Neuronal stem cell (in vitro differentiated cells): ENCODE measurements at places on chromosomes 5 and 9.

DNA sequence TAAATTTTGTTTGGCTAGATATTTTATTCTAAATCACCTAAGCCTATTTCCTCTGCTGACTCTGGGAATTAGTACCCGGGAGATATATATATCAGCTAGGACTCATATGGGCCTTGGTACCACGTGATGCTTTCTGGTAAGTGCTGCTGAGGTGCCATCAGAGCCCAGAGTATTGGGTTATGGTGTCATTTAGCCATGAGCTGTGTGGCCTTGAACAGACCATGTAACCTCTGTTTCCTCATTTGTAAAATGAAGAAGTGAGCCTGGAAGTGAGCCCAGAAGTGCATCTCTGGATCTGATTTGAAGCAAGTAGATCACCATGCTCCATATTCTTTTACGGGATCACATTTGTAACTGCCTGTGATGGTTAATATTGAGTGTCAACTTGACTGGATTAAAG lies 126.1 kb downstream of the GPBP1 start:
- no peak overlapping the region for H3K27ac ChIP-seq
- no peaks in the 10 kb centered on the region for H3K36me3 ChIP-seq
- DNase-seq, result no peak
- H3K4me3 ChIP-seq, result no peak overlapping the region
- H3K27me3 ChIP-seq, result no peaks in the 10 kb centered on the region

- no peak overlapping the region for H3K27ac ChIP-seq
- no peaks in the 10 kb centered on the region for H3K27me3 ChIP-seq
- H3K36me3 ChIP-seq, result no peaks in the 10 kb centered on the region
- no peak for DNase-seq
- H3K4me1 ChIP-seq, result no peaks in the 10 kb centered on the region
Measured at GRCh38 chr9:926976-927375, 49.5 kb upstream of the DMRT3 start.

- no peaks in the 10 kb centered on the region for H3K27me3 ChIP-seq
- H3K4me1 ChIP-seq, result no peaks in the 10 kb centered on the region
- DNase-seq, result no peak
Measured at GRCh38 chr5:40278881-40279280, 400.8 kb upstream of the PTGER4 start.

- peaks cover 13% of the 10 kb centered on the region for H3K36me3 ChIP-seq
- no peaks in the 10 kb centered on the region for H3K27me3 ChIP-seq
- no peak for DNase-seq
- no peak overlapping the region for H3K4me3 ChIP-seq
- no peaks in the 10 kb centered on the region for H3K4me1 ChIP-seq
- no peak overlapping the region for H3K27ac ChIP-seq
Measured at GRCh38 chr9:113228130-113228665, 6.9 kb downstream of the SLC31A1 start.

DNA sequence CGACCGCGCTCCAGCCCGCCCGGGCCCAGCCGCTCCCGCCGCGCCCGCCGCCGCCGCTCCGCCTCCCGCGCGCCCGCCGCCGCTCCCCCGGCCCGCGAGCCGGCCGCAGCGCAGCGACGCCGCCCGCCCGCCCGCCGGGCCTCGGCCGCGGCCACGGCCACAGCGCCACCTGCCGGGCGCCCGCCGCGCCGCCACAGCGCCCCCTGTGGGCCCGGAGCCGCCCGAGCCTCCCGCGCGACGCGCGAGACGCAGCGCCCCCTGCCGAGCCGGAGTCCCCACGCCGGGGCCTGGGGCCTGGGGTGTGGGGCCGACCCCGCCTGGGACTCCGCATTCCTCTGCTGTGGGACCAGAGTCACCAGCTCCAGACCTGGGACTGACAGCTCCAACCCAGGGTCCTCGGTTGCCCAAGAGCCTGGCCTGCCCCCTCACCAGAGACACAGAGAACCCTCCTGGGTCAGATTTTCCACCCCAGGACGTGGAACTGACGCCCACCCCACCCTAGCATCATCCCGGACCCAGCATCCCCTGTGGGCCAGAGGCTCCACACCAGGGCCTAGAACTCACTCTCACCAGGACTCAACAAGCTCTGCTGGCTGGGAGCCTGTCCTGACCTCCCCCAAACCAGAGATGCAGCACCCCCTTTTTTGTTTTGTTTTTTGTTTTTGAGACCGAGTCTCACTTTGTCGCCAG lies at the start of gene RAPGEF1:
Gene RAPGEF1 (minus strand): TSS at position 118 of the 690 bp plus-strand sequence. CDS start 246 bp downstream, outside the sequence.
- no peaks in the 10 kb centered on the region for H3K27me3 ChIP-seq
- H3K4me3 ChIP-seq, result peak within 1 kb of the TSS; percentile 87
- peak; percentile 47 for DNase-seq
- H3K4me1 ChIP-seq, result peaks cover 6% of the 10 kb centered on the region
- no peak within 1 kb of the TSS for H3K27ac ChIP-seq

GRCh38 chr5:176296-176823 lies 14.9 kb upstream of the LRRC14B start:
- DNase-seq, result no peak
- no peak overlapping the region for H3K27ac ChIP-seq
- no peak overlapping the region for H3K4me3 ChIP-seq
- peaks cover 32% of the 10 kb centered on the region for H3K36me3 ChIP-seq
- H3K27me3 ChIP-seq, result no peaks in the 10 kb centered on the region
- peaks cover 8% of the 10 kb centered on the region for H3K4me1 ChIP-seq

- DNase-seq, result no peak
- peaks cover 2% of the 10 kb centered on the region for H3K4me1 ChIP-seq
- no peak overlapping the region for H3K4me3 ChIP-seq
- no peaks in the 10 kb centered on the region for H3K36me3 ChIP-seq
- no peaks in the 10 kb centered on the region for H3K27me3 ChIP-seq
Measured at GRCh38 chr5:67730917-67731474, 484.6 kb upstream of the PIK3R1 start.

- no peaks in the 10 kb centered on the region for H3K4me1 ChIP-seq
- no peak overlapping the region for H3K4me3 ChIP-seq
- no peaks in the 10 kb centered on the region for H3K27me3 ChIP-seq
- no peak overlapping the region for H3K27ac ChIP-seq
- H3K36me3 ChIP-seq, result no peaks in the 10 kb centered on the region
- no peak for DNase-seq
Measured at GRCh38 chr5:39519566-39520231, 94.9 kb upstream of the DAB2 start.

DNA sequence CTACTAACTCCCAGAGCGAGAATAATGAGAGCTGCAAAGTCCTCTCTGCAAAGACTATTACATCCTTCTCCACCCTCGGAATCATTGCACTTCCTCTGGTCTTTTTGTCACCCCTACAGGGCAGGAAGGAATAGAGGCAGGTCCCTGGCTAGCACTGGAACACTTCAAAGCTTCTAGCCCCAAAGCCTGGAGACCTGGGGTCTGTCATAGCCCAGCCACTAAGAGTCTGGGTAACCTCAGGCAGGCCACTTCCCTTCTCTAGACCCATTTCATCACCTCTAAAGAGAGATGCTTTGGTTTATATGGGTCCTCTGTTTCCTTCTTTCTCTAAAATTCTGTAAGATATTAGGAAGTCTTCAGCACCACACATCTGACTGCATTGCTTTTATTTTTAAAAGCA lies 6.7 kb downstream of the ADRB2 start:
- no peak for DNase-seq
- peaks cover 5% of the 10 kb centered on the region for H3K27me3 ChIP-seq
- H3K36me3 ChIP-seq, result no peaks in the 10 kb centered on the region

DNA sequence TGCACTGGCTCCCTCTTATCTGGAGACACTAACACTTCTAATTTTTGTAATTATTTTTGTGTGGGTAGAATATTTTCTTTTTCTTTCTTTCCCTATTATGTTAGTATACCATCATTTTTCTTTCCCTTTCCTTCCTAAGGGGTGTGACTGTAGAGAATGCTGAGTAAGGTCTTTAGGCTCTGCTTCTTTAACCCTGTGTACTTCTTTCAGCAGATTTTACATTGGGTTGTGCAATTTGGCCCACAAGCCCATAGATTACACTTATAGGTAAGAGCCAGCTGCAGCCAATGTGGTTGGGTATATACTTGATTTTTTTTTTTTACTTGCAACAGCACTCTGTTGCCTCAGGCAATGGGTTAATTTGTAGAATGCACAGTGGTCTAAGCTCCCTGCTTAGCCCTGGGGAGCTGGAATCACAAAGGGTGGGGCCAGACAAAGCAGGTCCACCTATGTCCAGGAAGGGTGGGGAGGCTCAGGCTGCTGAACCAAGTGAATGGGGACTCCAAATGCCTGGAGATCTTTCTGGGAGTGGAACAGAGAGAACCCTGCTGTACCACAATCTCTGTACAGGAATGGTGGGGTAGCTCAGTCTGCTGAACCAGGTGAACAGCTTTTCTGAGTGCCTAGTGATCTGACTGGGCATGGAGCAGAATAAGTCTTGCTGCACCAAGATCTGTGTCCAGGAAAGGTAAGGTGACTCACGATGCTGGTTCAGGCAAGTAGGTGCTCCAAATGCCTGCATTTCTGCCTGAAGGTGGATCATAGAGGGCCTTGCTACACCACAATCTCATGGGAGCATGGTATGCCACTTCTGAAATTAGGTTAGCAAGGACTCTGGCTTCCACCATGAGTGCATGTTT lies 64.9 kb downstream of the SLC25A46 start:
- H3K4me3 ChIP-seq, result no peak overlapping the region
- no peaks in the 10 kb centered on the region for H3K4me1 ChIP-seq
- no peak overlapping the region for H3K27ac ChIP-seq

DNA sequence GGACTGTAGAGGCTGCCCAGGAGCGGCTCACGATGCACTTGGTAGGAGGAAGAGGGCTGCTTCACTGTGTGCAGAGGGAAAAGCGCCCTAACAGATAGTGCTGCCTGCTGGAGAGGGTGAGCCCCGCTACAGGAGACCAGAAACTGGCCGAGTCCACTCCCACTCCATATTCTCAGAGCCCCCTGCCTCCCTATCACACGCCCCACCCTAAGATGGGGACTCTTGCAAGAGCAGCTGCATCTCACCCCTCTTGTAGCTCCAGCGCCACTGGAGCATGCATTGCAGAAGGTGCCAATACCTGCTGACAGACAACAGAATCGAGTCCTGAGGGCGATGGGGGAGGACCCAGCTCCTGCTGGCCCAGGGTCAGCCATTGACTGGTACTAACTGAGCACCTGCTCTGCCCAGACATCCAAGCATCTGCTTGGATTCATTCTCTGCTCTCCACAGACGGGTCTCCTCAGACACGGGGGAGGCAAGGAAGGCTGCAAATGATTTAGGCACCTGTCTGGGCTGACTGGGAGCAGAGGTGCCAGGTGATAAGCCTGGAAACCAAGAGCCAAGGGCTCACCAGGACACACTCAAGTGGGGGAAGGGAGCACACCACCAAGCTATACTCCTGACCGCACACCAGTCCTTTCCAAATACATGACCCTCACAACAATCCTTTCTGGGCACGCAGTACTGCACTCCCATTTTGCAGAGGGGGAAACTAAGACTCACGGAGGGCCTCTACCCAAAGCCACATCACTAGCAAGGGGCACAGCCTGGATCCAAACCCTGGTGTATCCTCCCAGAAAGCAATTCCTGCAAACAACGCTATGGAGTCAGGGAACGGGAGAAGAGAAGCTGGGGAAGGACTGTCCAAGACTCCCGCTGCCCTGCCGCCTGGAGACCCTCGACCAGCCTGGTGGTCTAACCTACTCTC lies 1.6 kb downstream of the BICD2 start:
- no peaks in the 10 kb centered on the region for H3K27me3 ChIP-seq
- H3K4me3 ChIP-seq, result peak overlapping the region; percentile 93
- peaks cover 15% of the 10 kb centered on the region for H3K4me1 ChIP-seq
- H3K36me3 ChIP-seq, result no peaks in the 10 kb centered on the region

GRCh38 chr5:82738681-82739269 lies 338.4 kb downstream of the TMEM167A start:
- no peak overlapping the region for H3K4me3 ChIP-seq
- no peaks in the 10 kb centered on the region for H3K4me1 ChIP-seq

- no peaks in the 10 kb centered on the region for H3K27me3 ChIP-seq
- DNase-seq, result no peak
- no peak overlapping the region for H3K4me3 ChIP-seq
- H3K27ac ChIP-seq, result no peak overlapping the region
- peaks cover 1% of the 10 kb centered on the region for H3K4me1 ChIP-seq
Measured at GRCh38 chr5:172420235-172420939, 33.9 kb downstream of the SH3PXD2B start.

DNA sequence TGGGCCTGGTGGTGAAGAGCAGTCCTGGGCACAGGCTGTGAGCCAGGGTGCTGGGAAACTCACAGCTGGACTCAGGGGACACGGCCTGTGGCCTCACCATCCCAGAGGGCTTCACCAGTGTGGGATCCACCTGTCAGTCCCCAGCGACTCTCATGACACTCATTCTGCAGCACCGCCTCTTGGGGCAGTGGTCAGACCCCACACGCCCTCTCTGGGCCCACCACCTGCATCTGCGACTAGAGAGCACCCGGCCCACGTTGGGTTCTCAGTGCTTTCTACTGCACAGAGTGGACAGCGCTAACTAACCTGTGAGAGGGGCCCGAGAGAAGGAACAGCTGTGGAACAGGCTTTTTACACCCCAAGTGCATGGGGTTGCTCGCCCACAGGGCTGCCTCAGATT lies 45.8 kb upstream of the GARNL3 start:
- no peaks in the 10 kb centered on the region for H3K36me3 ChIP-seq
- no peaks in the 10 kb centered on the region for H3K4me1 ChIP-seq
- no peak overlapping the region for H3K27ac ChIP-seq

- H3K4me3 ChIP-seq, result no peak overlapping the region
- peaks cover 22% of the 10 kb centered on the region for H3K36me3 ChIP-seq
- no peak for DNase-seq
- H3K27me3 ChIP-seq, result no peaks in the 10 kb centered on the region
- H3K4me1 ChIP-seq, result peaks cover 11% of the 10 kb centered on the region
Measured at GRCh38 chr9:126471084-126471624, 142.6 kb upstream of the LMX1B start.

DNA sequence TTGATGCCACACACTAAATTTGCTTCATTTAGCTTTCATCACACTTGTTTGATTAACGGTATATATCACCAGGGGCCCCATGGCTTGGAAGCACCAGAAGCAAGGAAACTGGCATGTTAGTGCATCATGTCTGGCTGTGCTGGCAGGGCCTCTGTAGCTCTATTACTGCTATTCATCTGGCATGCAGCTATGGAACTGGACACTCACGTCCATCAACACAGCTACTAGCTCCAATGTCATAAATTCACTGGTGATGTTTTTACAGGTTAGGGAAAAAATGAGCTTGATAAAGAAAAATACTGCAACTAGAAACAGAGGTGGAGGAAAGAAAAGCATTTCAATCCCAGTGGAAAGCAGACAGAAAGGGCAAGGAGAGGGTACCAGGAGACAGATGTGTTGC lies 343.2 kb downstream of the DEPDC1B start:
- DNase-seq, result no peak
- no peak overlapping the region for H3K27ac ChIP-seq
- no peaks in the 10 kb centered on the region for H3K4me1 ChIP-seq
- no peaks in the 10 kb centered on the region for H3K27me3 ChIP-seq
- no peaks in the 10 kb centered on the region for H3K36me3 ChIP-seq

DNA sequence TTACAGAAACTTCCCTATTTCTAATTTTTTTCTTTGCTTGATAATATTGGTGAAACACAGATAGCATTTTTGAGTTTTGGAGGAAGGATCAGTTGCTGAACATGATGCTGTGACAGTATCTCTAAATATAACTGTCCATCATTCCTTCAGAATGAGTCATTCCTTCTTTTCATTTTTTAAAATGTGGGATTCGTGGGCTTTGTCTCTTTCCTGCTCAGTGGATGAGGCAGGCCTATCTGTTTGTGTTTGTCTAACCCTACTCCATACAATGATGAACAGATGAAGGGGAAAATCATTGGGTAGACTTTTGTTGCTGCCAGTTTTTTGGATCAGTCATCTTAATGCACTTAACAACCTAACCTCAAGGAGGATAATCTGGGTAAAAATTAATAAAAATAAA lies 15.7 kb upstream of the OR13C8 start:
- no peaks in the 10 kb centered on the region for H3K27me3 ChIP-seq
- no peaks in the 10 kb centered on the region for H3K36me3 ChIP-seq
- no peak overlapping the region for H3K27ac ChIP-seq
- no peaks in the 10 kb centered on the region for H3K4me1 ChIP-seq
- no peak for DNase-seq

GRCh38 chr5:76714751-76715485 lies 1.0 kb upstream of the F2R start:
- peaks cover 14% of the 10 kb centered on the region for H3K36me3 ChIP-seq
- H3K4me3 ChIP-seq, result peak overlapping the region; percentile 81
- H3K27me3 ChIP-seq, result peaks cover 14% of the 10 kb centered on the region
- DNase-seq, result no peak
- H3K4me1 ChIP-seq, result peaks cover 8% of the 10 kb centered on the region
